ENCODE measurements at places on chromosomes 6 and 20.

DNA sequence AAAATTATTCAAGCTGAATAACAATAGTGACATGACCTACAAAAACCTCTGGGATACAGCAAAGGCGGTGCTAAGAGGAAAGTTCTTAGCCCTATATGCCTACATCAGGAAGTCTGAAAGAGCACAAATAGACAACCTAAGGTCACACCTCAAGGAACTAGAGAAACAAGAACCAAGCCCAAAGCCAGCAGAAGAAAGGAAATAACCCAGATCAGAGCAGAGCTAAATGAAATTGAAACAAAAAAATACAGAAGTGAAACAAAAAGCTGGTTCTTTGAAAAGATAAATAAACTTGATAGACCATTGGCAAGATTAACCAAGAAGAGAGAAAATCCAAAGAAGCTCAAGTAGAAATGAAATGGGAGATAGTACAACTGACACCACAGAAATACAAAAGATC, 47.6 kb upstream of the NOTCH4 start:
- no peak for DNase-seq

DNA sequence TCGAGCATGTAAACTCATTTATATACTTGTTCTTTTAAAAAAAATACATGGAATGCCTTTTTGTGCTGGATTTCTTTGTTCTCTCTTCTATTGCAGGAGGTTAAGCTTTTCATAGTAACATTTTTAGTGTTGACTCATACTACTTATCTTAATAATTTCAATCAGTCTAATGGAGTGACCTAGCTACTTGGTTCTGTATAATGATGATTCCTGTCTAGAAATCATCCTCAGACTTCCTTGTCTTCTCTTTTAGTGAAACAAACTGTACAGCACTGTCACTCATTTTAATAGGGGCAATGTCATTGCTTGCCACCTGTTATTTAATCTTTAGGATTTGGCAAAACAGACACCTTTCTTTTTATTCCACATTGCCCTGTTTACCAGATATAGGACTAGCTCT, 62.3 kb downstream of the ADGRB3 start:
- no peak for DNase-seq

GRCh38 chr20:56518721-56519398, 5.7 kb upstream of the FAM209A start:
- no peak for DNase-seq

- no peak for DNase-seq
These were observed 19.7 kb downstream of the PPIL6 start for GRCh38 chr6:109420751-109421150.

DNA sequence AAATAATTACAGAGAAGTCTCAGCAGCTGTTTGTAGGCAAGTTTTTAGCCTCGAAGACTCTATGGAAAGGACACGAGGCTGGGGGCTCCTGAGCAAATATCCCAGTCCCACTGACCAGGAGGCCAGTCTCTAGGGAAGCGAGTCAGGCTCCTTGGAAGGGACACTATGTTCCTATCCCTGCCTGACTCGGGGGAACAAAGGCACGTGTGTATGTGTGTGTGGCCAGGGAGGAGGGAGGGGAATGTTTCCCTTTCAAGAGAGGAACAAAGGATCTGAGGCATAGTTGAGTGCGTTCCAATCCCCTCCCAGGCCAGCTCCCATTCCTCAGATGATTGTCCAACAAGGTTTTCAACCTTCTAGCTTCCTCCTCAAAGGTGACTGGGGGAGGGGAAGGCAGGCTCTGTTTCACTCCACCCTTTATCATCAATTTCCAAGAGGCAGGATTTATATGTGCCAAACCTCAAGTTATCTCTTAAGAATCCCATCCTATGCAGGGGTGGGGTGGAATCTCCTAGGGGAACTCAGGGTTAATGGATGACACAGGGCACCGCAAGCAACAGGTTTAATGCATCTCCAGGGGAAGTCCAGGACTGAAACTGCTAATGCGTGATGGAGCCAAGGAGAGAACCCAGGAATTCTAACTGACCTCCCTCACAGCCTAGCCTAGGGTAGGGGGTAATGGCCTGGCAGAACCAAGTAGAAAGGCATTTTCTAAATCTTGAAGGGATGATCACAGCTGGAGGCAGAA, 9.9 kb downstream of the BCL2L1 start:
- DNase-seq: no peak

- DNase-seq: no peak
These were observed 11.7 kb downstream of the TFEB start for GRCh38 chr6:41723530-41724227.

DNA sequence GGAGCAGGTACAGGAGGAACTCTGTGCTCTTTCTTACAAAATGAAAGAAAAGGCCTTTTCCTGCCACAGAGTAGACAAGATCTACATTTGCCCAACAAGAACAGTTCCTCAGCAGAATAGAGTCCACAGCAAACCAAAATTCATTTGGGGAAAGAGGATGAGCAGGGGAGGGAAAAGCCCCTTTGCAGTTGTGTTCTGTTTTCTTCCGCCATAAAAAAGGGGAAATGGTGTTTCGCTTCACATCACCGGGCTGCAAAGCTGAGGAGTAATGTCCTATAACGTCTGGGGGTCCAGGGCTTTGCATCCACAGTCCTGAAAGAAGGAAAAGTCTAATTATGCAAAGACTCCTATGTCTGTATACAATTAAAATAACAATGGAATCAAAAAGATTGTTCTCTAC, at the start of gene GPR31:
GPR31 (minus strand) TSS at position 118 of the 400 bp plus-strand sequence. CDS start 149 bp downstream, outside the sequence.
- no peak for DNase-seq

DNA sequence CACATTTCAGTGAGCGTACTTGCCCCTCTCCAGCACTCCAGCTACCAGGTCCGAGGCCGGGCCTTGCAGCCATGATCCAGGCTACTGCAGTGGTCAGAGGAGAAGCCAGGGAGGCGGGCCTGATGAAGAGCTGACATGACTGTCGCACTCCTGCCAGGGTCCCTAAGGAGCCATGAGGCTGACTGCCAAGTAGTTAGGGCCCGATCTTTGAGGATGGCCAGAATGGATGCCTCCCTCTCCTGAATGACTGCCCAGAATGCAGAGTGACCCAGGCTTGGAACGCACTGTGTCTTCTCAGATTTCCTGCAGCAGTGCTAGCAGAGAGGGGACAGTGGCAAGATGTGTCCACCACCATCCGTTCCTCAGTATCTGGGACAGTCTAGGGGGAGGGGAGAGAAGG, 24.7 kb upstream of the LRFN2 start:
- no peak for DNase-seq

GRCh38 chr6:87070741-87071140, 24.2 kb downstream of the CGA start:
- DNase-seq: no peak

DNA sequence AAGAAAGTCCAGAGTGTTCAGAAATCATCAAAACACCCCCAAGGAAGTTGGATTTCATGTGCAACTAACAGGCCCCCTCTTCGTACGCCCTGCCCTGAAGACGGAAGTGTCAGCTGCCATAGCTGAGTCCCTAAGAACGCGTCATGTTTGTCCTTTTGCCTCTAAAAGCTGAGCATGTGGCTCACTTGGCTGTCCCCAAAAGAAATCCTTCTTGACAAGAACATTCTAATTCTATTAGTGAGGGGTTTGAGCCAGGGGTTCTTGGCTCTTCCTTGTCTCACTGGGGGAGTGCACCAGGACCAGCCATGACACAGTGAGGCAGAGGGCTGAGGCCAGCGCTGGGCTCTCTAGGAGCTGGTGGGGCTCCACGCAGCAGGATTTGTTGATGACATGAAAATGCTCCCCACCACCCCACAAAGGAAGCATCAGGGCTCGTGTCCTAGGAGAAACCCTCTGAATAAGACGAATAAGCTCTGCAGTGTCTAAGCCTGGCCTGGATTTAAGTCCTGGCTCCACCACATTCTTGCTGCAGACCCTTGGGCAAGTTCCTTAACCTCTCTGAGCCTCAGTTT, 20.0 kb upstream of the SPO11 start:
- no peak for DNase-seq

DNA sequence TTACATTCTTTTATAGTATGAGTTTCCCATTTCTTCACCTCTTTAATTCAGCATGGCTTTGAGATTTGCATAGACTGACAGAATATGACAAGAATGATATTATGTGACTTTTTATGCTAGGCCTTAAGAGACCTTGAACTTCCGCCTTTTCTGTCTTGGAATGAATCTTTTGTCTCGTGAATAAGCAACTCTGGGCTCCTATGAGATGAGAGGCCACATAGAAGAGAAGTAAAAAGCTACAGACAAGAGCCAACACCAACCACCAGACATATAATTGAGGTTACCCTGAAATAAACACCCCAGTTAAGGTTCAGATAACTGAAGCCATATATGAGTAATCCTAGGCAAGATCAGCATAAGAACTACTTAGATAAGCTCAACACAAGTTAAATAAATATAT, 600.8 kb downstream of the MEI4 start:
- no peak for DNase-seq

GRCh38 chr20:18279242-18279641, 9.1 kb upstream of the ZNF133 start:
- no peak for DNase-seq

DNA sequence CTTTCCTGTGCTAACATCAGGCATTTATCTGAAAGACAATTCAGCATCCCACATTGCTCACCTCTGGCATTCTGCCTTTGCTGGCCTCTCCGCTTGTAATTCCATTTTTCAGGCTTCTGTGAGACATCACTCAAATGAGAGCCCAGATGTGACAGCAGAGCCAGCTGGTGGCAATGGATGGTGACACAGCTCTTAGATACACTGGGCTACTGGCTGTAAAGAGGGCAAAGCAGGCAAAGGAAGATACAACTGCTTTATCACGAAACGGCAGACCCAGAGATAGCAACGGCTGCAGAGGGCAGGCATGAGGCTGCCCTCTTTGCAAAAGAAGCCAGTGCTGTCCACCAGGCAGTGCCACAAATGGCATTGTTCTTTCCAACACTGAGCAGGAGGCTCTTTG, 329.8 kb downstream of the KIF16B start:
- no peak for DNase-seq

GRCh38 chr6:27177485-27178406, 69.8 kb upstream of the PRSS16 start:
- DNase-seq: peak; percentile 78

DNA sequence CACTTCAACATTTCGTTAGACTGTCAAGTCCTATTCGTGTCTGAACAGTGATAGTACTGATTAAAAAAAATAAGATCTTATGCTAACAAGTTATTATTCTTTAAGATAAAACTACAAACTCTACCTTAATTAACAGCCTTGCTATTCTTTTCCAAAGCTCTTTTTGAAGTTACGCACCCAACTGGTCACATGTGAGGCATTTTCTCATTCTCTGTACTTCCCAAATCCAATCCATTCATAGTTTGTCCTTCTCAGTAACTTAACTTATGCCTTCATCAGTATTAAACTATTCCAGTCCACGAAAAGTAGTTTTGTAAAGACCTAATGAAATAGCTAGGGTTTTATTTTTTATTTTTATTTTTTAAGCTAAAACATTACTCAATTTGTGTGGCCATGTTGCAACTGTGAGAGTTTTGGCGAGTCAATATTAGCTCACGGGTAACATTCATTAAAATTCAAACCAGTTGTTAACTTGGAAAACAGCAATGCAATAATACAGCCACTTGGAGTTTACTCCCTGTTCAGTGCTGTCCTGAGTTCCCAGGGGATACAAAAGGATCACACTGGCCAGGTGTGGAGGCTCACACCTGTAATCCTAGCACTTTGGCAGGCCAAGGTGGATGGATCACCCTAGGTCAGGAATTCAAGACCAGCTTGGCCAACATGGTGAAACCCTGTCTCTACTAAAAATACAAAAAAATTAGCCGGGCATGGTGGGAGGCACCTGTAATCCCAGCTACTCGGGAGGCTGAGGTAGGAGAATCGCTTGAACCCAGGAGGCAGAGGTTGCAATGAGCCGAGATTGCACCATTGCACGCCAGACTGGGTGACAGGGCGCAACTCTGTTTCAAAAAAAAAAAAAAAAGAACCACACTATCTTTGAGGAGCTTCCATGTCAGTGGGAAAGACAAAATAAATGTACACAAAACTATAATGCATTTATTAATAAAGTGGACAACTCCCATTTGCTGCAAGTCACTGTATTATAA, 27.9 kb upstream of the EEF1A1 start:
- DNase-seq: no peak

- DNase-seq: no peak
These were observed 709 bp upstream of the ZNF76 start for GRCh38 chr6:35258858-35259193.

GRCh38 chr6:107563694-107564588, 74.0 kb downstream of the SOBP start:
- DNase-seq: no peak

DNA sequence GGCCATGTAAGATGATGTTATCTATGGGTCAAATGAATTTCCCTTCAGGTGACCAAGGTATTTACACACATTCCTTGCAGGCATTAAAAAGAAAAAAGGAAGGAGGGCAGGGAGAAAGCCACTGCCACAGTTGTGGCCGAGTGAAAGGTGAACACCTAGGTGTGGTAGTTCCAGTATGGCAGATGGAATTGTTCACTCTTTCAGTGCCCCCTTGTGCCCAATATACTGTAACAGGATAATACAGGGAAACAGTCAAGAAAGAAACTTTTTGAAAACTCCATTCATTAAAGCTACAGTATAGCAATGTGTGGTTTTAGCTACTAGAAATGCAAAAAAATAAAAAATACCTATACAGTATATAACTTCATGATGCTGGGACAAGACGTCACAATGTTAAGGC, 52.1 kb downstream of the BMP2 start:
- DNase-seq: no peak

- DNase-seq: no peak
These were observed 1.8 kb downstream of the ECHDC1 start for GRCh38 chr6:127341471-127342202.

- no peak for DNase-seq
These were observed 108.2 kb downstream of the SASH1 start for GRCh38 chr6:148450866-148451265.

DNA sequence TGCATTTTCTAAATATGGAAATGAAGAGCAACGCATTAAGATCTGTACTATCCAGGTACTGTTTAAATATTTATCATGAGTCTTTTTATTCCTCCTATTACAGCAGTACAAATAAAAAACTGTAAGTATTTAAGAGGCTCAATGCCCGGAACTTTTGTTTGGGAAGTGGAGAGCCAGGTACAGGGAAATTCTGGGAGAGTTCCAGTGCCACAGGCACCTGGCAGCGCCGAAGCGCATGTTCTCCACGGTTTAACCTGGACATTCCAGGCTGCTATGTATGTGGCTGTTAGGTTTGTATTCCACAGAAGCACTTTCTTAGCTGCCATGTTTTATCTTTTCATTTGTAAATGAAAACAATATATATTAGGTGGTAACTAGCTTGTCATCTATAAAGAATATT, 81.7 kb downstream of the PREP start:
- DNase-seq: no peak

DNA sequence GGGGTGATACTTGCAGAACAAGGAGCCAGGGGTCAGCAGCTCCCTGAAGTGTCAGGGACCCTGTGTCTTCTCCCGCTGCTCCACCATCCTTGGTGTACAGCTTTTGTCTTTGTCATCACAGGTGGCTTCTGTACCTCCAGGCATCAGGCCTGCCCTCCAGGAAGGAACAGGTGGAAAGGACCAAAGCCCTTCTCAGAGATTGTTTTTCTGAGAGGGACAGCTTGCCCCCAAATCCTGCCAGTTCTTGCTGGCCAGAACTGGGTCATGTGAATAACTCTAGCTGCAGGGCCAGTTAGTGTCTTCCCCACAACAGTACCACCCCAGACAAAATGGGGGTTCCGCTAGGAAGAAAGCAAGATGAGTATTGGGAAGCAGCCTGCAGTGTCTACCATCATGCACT, 31.4 kb downstream of the SNPH start:
- DNase-seq: no peak
